Immature natural killer cell (primary cell): ENCODE measurements at places on chromosomes 1 and 21.

- no peak for DNase-seq
- no peaks in the 10 kb centered on the region for H3K27me3 ChIP-seq
- H3K4me1 ChIP-seq = no peaks in the 10 kb centered on the region
- H3K27ac ChIP-seq = no peak overlapping the region
- H3K4me3 ChIP-seq = no peak overlapping the region
- no peaks in the 10 kb centered on the region for H3K36me3 ChIP-seq
Observed at GRCh38 chr1:196324345-196324744, 283.9 kb downstream of the KCNT2 start.

- H3K36me3 ChIP-seq = no peaks in the 10 kb centered on the region
- no peaks in the 10 kb centered on the region for H3K4me1 ChIP-seq
- H3K4me3 ChIP-seq = no peak overlapping the region
Observed at GRCh38 chr1:177340601-177341067, 169.9 kb downstream of the BRINP2 start.

GRCh38 chr1:193221651-193222050 is 35.2 kb upstream of the B3GALT2 start:
- no peak overlapping the region for H3K4me3 ChIP-seq
- peaks cover 19% of the 10 kb centered on the region for H3K36me3 ChIP-seq
- H3K4me1 ChIP-seq = peaks cover 32% of the 10 kb centered on the region

GRCh38 chr21:42174173-42174572 is 44.8 kb upstream of the ABCG1 start:
- no peak overlapping the region for H3K4me3 ChIP-seq
- DNase-seq = no peak
- peaks cover 3% of the 10 kb centered on the region for H3K27me3 ChIP-seq
- no peaks in the 10 kb centered on the region for H3K4me1 ChIP-seq

GRCh38 chr1:214506972-214507431 is 44.4 kb downstream of the PTPN14 start:
- no peaks in the 10 kb centered on the region for H3K36me3 ChIP-seq
- H3K4me1 ChIP-seq = no peaks in the 10 kb centered on the region
- peaks cover 11% of the 10 kb centered on the region for H3K27me3 ChIP-seq

DNA sequence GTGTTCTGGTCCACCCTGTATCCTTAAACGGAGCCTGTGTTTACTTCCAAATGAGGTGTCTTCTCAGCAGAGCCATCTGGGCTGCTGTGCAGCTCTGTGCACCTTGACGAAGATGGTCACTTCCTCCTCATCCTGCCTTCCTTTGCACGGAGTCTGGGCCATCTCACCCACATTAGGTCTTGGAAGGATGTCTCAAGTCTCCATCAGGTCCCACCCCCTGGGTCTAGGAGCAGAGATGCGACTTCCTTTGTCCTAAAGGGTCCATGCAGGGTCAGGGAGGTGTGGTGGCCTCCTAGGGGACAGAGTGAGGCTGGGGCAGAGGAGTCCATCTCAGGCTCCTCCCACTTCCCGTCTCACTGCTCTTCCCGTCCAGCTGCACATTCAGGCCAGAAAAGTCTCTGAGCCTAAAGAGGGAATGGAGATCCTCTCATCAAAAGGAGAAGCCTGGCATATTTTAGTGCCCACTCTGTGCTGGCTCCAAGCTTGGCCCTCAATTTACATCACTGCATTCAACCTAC is 209.2 kb downstream of the MATN1 start:
- no peak overlapping the region for H3K27ac ChIP-seq
- H3K36me3 ChIP-seq = no peaks in the 10 kb centered on the region
- no peak overlapping the region for H3K4me3 ChIP-seq
- H3K4me1 ChIP-seq = no peaks in the 10 kb centered on the region

DNA sequence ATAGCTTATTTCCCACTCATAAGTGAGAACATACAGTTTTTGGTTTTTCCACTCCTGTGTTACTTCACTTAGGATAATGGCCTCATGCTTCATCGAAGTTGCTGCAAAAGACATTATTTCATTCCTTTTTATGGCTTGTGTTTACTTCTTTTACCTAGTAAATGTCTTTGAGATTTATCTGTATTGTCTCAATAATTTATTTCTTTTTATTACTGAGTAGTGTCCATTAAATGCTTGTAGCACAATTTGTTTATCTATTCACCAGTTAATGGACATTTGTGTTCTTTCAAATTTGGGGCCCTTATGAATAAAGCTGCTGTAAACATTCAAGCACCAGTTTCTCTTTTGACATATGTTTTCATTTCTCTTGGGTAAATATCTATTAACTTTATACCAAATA is 86.0 kb downstream of the UCHL5 start:
- H3K4me3 ChIP-seq = no peak overlapping the region

- H3K27ac ChIP-seq = no peak overlapping the region
- H3K27me3 ChIP-seq = peaks cover 12% of the 10 kb centered on the region
- no peak overlapping the region for H3K4me3 ChIP-seq
Observed at GRCh38 chr21:43735236-43736091, 16.5 kb downstream of the PDXK start.

- H3K36me3 ChIP-seq = peaks cover 43% of the 10 kb centered on the region
- no peak overlapping the region for H3K4me3 ChIP-seq
- H3K27ac ChIP-seq = peak overlapping the region; percentile 11
- no peak for DNase-seq
- no peaks in the 10 kb centered on the region for H3K27me3 ChIP-seq
- no peaks in the 10 kb centered on the region for H3K4me1 ChIP-seq
Observed at GRCh38 chr1:113118266-113118665, 45.3 kb downstream of the LRIG2 start.
